Stimulated activated CD4-positive, alpha-beta T cell treated with anti-CD3 and anti-CD28 coated beads, Interleukin-1b, Interleukin-23, amount 100 ng/mL, for 1 hour (primary cell): ENCODE measurements at places on chromosomes 12 and 14.

DNA sequence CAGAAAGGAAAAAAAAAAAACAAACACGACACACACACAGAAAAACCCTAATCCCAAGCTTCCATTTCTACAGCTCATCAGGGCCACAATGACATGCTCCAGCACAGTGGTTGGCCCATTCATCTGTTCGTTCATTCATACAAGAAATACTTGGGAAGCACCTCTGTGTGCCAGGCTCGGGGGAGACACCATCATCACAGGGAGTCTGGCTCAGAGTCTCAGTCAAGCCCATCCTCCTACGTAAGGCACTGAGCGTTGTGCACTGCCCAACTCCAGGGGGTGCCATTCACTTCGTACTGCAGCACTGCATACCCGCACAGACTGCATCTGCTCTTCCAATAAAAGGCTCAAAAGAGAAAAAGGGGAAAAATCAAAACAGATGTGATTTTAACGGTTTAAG, 15.3 kb downstream of the VPS37B start:
- no peak for DNase-seq

GRCh38 chr14:92800012-92800411, 5.9 kb downstream of the GOLGA5 start:
- no peak for DNase-seq

GRCh38 chr12:124479680-124480468, 87.5 kb downstream of the NCOR2 start:
- no peak for DNase-seq

DNA sequence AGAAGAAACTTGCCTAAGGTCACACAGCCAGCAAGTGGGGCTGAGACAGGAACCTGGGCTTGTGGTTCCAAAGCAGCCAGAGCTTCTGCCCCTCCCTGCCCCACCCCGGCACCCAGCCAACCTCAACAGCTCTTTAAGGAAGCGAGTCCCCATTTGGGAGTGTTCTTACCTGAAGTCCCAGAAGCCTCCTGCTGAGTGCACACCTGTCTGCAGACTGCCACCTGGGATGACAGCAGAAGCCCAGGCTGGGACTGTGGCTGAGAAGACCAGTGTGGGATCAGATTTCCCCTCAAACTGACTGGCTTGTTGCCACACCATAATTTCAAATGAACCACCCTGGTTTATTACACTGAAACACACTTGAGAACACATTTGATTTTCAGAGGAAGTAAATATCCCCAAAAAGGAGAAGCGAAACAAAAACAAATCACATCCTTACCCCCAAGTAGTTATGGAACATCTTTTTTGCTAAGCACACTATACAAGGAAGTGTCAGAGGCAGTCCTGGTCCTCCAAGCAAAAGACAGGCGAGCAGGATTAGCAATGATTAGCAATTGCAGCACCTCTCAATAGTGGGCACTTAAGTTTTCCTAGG, 6.3 kb upstream of the RIN3 start:
- no peak for DNase-seq

DNA sequence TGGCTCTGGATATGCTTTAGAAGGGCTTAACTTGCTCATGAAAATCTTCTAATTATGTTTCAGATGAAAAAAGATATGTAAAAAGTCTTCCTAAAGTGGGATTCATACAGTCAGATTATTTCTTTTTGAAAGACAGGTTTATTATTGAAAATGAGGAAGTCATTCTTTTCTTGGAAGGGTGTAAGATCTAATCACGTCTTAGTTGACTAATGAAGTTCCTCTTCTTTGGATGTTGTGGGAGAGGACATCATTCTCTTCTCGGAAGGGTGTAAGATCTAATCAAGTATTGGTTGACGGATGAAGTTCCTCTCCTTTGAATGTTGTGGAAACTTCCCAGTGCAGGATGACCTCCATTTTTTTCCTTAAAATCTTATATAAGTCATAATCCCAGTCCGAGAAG, 74.9 kb downstream of the ALG10 start:
- no peak for DNase-seq

DNA sequence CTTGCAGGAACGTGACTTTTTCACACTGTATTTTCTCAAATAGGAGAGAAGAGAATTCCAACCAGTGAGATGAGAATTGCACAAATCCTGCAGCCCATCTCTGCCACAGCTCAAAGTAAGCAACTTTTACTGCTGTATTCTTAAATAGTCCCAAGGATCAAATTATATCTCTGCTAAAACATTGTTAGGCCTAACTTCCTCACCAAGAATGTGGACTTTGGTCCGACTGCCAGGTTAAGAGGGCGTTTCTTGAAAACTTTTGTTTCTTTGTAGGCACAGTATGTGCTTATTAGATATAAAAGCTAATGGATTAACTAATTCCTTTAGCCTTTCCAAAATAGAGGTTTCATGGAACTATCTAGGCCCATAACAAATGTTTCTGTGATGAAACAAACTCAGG, 61.4 kb upstream of the IFNG-AS1 start:
- no peak for DNase-seq

DNA sequence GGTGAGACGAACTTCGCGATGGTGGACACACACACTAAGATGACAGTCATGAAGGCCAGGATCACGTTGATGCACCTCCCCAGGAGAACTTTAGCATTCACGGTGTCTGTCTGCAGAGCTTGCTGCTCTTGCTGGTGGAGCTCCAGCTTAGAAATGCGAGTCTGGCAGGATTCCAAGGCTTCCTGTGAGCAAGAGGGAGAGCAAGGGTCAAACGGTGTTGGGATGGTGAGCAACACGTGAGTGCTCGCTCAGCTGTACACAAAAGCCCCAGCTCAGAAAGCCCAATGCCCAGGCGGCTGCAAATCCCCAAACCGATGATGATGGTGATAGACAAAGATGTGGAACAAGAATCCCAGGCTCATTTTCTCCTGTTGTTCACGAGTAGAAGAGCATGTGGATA, 78.8 kb downstream of the TMCC3 start:
- no peak for DNase-seq

GRCh38 chr14:55239320-55239719, 31.9 kb upstream of the FBXO34 start:
- no peak for DNase-seq

GRCh38 chr14:82510007-82510406, 976.4 kb upstream of the SEL1L start:
- DNase-seq = no peak

- DNase-seq = no peak
Measured at GRCh38 chr14:53384073-53384472, 230.9 kb upstream of the DDHD1 start.

GRCh38 chr12:6195665-6196535, 4.3 kb upstream of the CD9 start:
- DNase-seq = peak; percentile 37

- no peak for DNase-seq
Measured at GRCh38 chr12:85831327-85831990, 4.8 kb downstream of the RASSF9 start.

DNA sequence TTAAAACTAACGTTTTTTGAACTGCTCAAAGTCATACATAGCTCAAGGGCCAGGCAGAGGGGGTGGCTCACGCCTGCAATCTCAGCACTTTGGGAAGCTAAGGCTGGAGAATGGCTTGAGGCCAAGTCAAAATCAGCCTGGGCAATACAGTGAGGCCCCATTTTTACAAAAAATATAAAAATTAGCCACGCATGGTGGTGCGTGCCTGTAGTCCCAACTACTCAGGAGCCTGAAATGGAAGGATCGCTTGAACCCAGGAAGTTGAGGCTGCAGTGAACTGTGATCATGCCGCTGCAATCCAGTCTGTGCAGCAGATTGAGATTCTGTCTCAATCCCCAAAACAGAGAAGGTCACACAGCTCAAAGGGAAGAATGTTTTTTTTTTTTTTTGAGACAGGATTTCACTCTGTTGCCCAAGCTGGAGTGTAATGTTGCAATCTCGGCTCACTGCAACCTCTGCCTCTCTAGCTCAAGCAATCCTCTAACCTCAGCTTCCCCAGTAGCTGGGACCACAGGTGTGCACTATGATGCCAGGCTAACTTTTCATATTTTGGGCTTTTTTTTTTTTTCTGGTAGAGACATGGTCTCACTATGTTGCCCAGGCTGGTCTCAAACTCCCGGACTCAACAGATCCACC, 2.9 kb downstream of the RBM23 start:
- DNase-seq = no peak

DNA sequence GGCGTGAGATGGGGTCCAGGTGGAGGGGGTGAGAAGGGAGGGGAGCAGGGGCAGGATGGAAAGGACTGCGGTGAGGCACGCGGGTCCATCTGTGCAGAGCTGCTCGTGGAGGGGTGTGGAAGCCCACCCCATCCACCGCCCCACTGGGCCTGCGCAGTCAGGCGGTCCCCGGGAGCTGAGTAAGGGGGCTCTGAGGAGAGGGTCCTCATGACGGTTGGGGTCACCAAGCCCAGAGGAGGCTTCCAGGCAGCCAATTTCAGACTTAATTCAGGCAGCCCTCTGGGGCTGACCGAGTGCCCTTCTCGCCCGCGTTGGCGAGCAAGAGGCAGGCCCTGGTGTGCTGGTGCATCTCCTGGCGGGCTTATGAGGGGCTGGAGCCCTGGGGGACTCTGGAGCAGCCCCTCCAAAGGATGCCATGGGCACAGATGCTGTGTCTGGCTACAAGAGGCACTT, 115.5 kb downstream of the KIF26A start:
- no peak for DNase-seq

GRCh38 chr14:58587271-58587670, 50.5 kb upstream of the DACT1 start:
- DNase-seq = no peak

DNA sequence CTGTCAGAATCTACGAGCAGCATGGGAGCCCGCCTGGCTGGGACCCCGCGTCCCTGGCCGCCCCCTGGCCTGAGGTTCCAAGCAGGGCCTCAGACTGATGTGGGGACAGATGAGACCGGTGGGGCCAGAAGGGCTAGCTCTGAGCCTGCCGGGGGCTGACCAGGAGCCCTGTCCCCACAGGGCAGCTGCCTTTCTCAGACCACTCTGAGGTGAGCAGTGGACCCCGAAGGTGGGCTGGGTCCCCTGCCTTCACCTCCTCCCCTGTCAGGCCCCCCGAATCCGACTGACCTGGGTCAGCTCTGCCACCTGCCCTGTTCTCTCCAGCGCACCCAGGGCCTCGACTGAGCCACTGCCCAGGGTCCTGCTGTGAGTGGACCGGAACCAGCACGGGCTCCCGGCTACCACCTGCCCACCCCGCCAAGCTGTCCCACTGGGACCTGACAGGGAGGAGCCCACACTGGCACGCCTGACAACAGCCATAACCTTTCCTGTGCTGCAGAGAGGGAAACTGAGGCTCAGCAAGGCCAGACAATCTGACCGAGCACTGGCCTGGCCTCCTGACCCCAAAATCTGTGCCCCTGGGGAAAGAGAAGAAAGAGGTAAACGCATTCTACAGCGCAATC, 29.7 kb upstream of the TMEM179 start:
- DNase-seq = no peak

- DNase-seq = no peak
Measured at GRCh38 chr14:31677630-31678029, 116.4 kb downstream of the NUBPL start.
